ENCODE measurements at places on chromosomes 7 and 10.

- DNase-seq, result no peak
These were observed 5.6 kb downstream of the GPR15LG start for GRCh38 chr10:84179059-84179710.

DNA sequence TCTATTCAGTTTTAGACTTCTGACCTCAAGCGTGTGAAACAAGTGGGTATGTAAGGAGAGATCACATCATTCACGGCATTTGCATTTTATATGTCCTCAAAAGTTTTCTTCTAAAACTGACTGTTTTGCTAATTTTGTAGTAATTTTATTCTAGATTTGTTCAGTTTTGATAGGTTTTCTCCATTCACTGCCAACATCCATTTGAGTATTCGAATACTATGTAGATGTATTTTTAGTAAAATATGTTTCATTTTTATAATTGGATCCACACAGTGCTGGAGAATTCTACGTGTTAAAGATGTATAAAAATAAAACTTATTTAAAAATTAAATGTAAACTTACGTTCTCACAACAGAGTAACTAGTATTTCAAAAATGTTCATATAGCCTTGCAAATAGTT lies 503.0 kb downstream of the CNTNAP2 start:
- DNase-seq, result no peak

GRCh38 chr7:45980181-45980905 lies 59.3 kb upstream of the IGFBP3 start:
- DNase-seq, result no peak

DNA sequence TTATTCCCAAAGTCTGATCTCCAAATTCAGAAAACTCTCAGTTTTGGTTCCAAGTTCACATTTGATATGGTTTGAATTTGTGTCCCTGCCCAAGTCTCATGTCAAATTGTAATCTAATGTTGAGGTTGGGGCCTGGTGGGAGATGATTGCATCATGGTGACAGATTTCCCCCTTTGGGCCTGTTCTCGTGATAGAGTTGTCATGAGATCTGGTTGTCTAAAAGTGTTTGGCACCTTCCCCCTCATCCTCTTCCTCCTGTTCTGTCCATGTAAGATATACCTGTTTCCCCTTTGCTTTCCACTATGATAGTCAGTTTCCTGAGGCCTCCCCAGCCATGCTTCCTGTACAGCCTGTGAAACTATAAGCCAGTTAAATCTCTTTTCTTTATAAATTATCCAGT lies 138.6 kb downstream of the ARL4A start:
- no peak for DNase-seq

DNA sequence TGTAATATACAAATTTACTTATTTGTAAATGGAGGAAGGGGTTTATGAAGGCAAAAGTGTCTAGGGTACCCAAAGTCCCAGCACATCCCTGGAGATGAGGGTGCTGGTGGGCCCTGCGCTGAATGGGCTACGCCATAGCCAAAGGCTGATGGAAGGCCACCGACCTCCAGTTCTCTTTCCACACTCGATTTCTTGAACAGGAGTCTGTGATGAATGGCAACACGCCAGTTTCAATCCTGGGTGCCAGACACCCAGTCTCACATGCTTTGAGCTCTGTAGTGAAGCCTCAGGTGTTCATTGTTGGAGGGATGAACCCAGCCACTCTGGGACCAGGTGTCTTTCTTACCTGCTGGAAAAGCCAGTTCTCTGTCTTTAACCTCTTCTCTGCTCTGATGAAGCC lies 752 bp downstream of the LRMDA start:
- DNase-seq, result no peak

GRCh38 chr10:224571-224970 lies 89.3 kb downstream of the ZMYND11 start:
- DNase-seq, result no peak

DNA sequence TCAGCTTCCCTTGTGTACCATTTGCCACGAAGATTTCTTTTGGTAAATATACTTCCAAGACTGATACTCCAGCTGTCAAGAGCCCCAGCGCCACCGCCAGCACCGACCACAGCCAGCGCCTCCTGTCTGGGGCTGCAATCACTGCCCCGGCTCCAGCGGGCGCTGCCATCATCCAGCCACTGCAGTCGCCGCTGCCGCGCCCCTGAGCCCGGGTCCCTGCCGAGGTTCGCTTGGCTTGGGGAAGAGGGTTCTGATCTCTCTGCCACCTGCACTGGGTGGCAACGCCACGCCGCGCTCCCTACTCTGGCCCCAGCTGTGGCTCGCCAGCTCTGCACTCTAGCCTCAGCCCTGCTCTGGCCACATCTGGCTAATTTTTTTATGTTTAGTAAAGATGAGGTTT lies 57.7 kb upstream of the ZNF138 start:
- no peak for DNase-seq

GRCh38 chr10:118439824-118440223 lies 97.7 kb upstream of the FAM204A start:
- DNase-seq, result no peak

Measured in stimulated activated naive CD4-positive, alpha-beta T cell treated with Interleukin-2 at 50 U/mL for 16 hours (primary cell).